ENCODE measurements at places on chromosomes 12 and 14.

DNA sequence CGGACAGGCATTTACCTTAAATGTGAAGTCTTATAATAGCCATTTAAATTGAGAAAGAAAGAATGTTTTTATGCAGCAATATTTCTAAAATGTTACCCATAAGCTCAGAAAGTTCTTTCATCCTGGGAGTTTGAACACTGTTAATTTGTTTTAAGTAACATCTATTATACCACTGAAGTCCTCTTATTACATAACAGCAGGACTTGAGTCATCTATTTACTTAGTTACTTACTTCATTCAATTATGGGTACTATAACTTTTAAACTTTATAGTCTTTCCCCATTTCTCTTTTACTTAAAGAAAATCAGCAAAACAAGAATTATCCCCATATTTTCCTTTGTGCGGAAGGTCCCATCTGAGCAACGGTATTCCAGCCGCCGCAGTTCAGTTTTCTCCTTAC, 473.1 kb downstream of the ETNK1 start:
- DNase-seq, result no peak

GRCh38 chr12:107762874-107763273, 1.9 kb upstream of the PRDM4 start:
- no peak for DNase-seq

DNA sequence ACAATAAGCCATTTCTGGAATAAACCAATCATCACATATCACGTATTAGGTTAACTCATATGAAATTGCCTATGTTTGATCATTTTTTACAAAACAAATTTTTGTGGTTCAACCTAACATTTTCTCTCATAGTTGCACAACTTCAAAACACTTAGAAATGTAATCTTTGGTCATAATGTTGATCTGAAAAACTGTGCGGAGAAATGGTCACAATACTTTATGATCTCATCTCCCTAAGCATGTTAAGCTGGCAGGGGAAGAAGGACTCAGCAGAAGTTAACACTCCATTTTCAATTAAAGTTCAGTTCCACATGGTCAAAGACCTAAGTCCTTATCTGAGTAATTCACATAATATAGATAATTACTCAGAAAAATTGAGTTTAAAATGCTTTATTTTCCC, 194.8 kb downstream of the CAPZA3 start:
- DNase-seq, result no peak

DNA sequence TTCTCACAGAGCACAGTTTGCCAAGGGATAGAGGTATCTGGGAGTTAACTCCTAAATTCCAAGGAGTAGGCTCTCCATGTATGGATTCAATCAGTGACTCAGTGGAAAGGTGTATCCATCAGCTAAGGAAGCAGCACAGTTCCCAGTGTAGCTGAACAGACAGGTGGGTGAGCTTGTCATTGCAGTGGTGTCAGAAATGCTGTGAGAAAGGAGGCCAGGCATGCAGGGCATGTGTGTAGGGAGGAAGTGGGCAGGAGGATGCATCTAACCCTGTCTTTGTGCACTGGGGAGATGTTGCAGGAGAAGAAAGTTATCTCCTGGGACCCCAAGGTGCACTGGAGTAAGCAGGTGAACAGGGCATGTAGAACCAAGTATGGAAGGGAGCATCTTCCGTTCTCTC, 539.0 kb downstream of the VRK1 start:
- no peak for DNase-seq

GRCh38 chr12:110234331-110234751, 46.7 kb upstream of the ATP2A2 start:
- DNase-seq, result no peak

GRCh38 chr12:114769634-114770033, 85.7 kb upstream of the TBX3 start:
- DNase-seq, result no peak

- DNase-seq, result no peak
Observed at GRCh38 chr14:104341532-104342434, 203.4 kb downstream of the KIF26A start.

DNA sequence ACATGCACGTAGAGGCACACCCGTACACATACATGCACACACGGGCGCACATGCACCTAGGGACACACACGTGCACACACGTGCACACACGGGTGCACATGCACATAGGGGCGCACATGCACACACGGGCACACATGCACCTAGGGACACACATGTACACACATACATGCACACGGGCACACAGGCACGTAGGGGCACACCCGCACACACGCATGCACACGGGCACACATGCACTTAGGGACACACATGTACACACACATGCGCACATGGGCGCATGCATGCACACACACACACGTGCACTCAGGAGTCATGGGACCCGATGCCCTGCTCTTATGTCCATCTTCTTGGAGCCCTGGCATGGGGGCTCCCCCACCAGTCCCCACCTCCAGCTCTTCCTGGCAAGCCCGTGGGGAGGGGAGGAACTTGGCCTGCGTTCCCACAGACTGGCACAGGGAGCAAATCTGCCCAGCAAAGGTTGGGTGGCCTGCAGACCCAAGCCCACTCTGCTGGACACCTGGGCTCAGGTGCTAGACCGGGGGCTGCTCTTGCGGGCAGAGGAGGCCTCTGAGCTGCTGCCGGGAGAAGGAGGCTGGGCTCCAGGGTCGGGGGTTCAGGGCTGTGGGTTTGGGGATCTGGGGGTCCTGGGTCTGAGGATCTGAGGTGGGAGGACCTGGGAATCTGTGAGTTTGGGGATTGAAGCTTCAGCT, 51.4 kb downstream of the KIF26A start:
- no peak for DNase-seq

DNA sequence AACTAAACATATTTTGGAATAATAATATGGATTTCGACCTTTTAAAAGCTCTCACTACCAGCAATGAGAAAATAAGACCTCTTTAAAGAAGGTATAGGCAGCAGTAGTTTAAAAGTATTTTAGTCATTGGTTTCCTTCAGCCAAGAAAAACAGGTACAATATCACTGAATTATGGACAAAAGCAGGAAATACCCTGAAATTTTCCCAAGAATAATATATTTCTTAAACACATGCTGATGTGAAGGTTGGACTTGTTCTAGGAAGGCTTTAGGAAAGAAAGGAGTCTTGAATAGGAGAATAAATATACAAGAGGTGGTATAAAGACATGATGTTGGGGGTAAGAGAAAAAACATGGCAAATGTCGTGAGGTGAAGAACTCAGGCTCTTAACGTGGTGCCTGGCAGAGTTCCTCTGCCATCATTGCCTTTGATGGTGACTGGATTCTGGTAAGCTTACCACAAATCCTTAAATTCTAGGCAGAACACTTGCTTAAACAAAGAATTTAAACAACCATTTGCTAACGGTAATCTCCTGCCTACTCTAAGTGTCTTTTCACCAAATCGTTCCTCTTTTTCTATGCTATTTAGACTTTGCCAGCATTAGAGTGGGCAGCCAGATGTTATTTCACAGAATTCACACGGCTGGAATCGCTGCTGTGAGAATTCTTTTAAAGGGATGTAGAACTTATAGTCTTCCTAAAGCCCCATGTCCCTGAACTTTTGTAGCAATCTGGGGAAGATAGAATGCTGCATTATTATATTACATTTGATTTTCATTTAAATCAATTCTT, 11.9 kb upstream of the NUDT4 start:
- DNase-seq, result no peak

DNA sequence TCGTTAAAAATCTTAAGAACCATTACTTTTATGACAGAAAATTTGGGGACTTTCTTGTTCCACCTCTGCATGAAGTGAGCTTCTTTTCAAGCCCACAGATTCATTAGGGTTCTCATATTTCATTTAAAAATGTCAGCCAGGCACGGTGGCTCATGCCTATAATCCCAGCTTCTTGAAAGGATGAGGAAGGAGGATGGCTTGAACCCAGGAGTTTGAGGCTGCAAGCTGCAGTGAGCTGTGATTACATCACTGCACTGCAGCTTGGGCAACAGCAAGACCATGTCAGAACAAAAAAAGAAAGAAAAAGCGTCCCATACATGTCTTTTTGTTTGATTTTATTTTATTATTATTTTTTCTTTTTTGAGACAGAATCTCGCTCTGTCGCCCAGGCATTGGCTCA, 43.4 kb upstream of the ATF1 start:
- DNase-seq, result no peak

GRCh38 chr14:91888641-91889476, 21.5 kb upstream of the TC2N start:
- DNase-seq, result no peak

DNA sequence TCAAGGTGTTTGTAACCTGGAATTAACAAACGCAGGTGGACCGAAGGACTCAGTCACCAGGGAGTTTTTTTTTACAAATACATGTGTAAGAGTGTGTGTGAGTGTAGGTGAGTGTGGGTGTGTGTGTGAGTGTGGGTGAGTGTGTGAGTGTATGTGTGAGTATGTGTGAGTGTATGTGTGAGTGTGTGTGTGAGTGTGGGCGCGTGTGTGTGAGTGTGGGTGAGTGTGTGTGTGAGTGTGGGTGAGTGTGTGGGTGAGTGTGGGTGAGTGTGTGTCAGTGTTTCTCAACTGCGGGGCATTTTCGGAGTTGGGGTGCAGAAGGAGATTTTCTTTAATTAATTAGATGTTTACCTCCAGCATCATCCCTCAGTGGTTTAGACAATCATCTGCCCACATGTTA, 1178.8 kb downstream of the VRK1 start:
- DNase-seq, result no peak

GRCh38 chr14:34718750-34719304, 4.4 kb upstream of the CFL2 start:
- DNase-seq, result no peak

Measured in CD8-positive, alpha-beta memory T cell (primary cell).